ENCODE measurements at places on chromosomes 4 and X.

DNA sequence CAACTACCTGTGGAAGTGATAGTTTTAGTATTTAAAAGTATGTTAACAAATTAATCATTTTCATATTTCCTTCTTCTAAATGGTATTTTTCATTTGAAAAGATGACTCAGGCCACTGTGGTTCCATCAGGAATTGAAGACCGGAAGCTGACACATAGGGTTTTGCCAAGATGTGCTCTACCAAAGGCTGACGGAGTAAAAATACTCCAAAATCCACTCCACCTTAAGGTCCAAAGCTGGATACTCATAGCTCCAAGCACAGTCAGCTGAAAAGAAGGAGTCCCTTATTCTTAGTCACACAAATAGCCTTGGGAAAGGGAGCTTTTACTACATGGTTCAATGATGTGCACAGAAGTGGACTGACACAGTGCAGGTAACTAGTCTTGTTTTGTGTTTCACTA, 472.0 kb downstream of the ARAP2 start:
- DNase-seq: no peak

GRCh38 chr4:103008875-103009729, 10.4 kb downstream of the SLC9B1 start:
- DNase-seq: peak; percentile 71

GRCh38 chr4:12576409-12576808, 907.7 kb downstream of the RAB28 start:
- no peak for DNase-seq

DNA sequence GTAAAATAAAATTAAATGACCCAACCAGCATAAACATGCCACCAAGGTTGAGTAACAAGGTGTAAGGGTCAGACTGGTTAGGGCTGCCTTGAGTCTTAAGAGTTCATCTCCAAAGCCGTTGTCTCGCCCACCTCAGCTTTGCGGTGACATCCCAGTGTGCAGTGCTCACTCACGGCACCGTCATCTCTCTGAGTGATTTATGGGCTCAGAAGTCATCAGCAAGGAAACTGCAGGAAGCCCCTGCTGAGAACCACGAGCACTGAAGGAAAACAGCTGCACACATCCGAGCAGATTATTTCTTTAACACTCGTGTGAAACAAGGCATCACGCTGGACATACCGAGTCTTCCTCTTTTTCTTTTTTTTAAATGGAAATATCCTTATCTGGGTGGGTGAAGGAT, 411.1 kb downstream of the TRIML1 start:
- DNase-seq: no peak

DNA sequence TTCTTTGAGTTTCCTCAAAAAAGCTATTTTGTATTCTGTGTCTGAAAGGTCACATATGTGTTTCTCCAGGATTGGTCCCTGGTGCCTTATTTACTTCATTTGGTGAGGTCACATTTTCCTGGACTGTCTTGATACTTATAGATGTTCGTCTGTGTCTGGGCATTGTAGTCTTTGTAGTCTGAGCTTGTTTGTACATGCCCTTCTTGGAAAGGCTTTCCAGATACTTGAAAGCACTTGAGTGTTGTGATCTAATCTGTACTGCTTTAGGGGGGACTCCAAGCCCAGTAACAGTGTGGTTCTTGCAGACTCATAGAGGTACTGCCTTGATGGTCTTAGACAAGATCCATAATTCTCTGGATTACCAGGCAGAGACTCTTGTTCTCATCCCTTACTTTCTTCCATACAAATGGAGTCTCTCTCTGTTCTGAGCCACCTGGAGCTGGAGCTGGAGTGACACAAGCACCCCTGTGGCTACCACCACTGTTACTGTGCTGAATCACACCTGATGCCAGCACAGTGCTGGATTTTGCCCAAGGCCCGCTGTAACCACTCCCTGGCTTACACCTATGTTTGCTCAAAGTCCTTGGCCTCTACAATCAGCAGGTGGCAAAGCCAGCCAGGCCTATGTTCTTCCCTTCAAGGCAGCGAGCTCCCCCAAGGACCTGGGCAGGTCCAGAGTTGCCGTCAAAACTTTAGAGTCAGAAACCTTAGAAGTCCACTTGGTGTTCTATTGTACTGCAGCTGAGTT, 72.3 kb upstream of the EFHC2 start:
- DNase-seq: no peak

DNA sequence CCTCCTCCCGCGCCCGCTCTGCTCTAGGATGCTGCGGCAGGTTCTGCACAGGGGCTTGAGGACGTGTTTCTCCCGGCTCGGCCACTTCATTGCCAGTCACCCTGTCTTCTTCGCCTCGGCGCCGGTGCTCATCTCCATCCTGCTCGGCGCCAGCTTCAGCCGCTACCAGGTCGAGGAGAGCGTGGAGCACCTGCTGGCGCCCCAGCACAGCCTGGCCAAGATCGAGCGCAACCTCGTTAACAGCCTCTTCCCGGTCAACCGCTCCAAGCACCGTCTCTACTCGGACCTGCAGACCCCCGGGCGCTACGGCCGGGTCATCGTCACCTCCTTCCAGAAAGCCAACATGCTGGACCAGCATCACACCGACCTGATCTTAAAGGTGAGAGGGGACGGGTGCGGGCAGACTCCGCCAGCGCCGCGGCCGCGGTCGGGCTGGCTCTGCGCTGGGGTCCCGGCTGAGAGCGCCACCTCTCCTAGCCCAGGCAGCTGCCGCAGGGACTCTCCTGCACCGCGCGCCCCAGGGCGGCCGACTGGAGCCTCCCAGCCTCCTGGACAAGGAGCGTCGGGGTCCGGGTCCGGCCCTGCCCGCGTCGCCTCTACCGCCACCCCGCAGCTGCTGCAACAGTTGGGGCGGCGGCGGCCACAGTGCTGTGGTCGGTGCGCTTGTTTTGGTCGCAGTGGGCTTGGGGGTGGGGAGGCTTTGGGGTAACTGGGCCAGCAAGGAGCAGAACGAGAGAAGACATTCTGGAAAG, at the start of gene PTCHD1:
PTCHD1 (plus strand) TSS at position 2 of the 752 bp plus-strand sequence; CDS start at position 29, 27 bp downstream.
- DNase-seq: no peak

- DNase-seq: no peak
Measured at GRCh38 chr4:188821500-188821899, 682.3 kb downstream of the TRIML1 start.

- DNase-seq: no peak
Measured at GRCh38 chr4:2254665-2255500, 7.0 kb downstream of the MXD4 start.

- DNase-seq: no peak
Measured at GRCh38 chr4:25842229-25842845, 20.5 kb downstream of the SEL1L3 start.

- DNase-seq: no peak
Measured at GRCh38 chr4:185092535-185093197, 50.4 kb upstream of the SLC25A4 start.

GRCh38 chr4:42225286-42225685, 72.8 kb upstream of the BEND4 start:
- DNase-seq: no peak

DNA sequence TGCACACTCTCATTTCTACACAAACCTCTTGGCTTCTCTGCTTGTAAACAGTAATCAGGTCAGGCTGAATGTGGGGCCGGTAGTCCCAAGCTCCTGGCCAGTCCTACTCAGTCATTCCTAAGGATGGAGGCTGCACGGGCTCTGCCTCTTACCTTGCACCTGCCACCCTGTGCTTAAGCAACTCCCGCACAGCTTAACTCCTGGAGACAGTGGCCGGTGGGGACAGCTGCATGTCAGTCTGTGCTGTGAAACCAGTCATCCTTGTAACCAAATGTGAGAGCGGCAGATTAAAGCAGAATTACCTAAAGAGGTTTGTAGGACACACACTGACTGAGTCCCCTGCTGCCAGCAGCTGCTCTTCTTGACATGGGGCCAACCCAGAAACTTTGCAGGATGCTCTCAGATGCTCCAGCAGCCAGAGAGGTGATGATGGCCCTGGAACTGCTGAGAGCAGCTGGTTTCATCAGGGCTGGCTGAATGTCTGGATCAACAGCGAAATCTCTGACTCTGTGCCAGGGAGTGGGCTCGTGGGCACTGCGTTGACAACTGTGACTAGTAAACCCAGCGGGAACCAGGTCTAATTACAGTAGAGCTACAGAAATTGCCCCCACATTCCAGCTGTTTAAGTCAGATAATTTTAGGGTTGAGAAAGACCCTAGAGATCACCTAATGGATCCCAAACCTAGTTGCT, 123.7 kb downstream of the ANAPC4 start:
- no peak for DNase-seq

DNA sequence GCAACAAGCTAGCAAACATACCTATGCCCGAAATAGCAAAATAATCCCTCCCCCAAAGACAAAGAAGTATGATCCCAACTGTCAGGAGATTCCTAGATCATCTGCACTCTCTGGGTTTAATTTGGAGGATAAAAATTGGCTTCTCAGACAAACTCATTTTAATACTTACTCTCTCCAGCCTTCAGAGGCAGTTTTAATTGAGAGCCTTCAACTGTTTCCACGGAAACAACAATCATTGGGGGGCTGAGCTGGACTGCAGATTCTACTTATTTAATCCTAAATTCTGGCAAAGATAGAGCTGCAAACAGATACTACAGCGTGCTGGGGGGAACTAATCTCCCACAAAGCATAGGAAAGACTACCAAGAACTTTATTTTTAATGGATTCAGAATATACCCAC, 168.2 kb downstream of the TSPAN5 start:
- DNase-seq: no peak

- DNase-seq: no peak
Measured at GRCh38 chr4:10587697-10588096, 96.9 kb downstream of the CLNK start.

- DNase-seq: no peak
Measured at GRCh38 chrX:102767287-102767686, 46.7 kb downstream of the GPRASP3 start.

- DNase-seq: no peak
Measured at GRCh38 chr4:185830263-185830994, 18.4 kb upstream of the SORBS2 start.

GRCh38 chrX:53171356-53171755, 53.7 kb downstream of the KDM5C start:
- no peak for DNase-seq

- no peak for DNase-seq
Measured at GRCh38 chrX:148426467-148426866, 74.0 kb upstream of the AFF2 start.

GRCh38 chrX:112851806-112852205, 11.2 kb upstream of the AMOT start:
- peak; percentile 51 for DNase-seq

GRCh38 chr4:19372390-19372789, 879.3 kb upstream of the SLIT2 start:
- DNase-seq: no peak

DNA sequence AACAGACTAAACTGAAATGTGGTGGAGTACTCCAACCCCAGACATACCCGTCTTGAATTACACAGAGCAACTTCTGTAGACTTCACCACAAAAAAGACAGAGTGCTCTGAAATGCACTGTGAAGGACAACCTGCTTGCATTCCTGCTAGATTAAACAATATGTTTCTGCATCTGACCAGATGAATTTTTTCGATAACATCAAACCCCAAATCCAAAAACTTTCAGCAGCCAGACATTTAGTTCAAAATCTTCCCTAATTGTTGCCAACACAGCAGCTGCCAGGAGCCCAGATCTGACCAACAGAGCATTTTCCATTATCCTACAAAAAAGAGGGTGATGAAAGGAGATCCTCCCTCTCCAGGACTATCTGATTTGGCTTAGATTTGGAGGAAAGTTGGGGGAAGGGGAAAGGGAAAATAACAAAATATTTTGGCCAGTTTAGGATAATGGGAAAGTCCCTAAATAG, 356.5 kb downstream of the PDGFC start:
- peak; percentile 71 for DNase-seq

Data from GM03348 (cell line).